NCI-H1436 (cell line): ENCODE measurements at places on chromosomes 7 and 10.

DNA sequence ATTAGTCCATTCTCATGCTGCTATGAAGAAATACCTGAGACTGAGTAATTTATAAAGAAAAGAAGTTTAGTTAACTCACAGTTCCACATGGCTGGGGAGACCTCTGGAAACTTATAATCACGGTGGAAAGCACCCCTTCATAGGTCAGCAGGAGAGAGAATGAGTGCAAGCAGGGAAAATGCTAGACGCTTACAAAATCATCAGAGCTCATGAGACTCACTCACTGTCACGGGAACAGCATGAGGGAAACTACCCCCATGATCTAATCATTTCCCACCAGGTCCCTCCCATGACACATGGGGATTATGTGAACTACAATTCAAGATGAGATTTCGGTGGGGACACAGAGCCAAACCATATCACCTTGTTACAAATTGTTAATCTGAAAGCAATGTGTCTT is 15.8 kb downstream of the TAS2R39 start:
- DNase-seq: no peak

DNA sequence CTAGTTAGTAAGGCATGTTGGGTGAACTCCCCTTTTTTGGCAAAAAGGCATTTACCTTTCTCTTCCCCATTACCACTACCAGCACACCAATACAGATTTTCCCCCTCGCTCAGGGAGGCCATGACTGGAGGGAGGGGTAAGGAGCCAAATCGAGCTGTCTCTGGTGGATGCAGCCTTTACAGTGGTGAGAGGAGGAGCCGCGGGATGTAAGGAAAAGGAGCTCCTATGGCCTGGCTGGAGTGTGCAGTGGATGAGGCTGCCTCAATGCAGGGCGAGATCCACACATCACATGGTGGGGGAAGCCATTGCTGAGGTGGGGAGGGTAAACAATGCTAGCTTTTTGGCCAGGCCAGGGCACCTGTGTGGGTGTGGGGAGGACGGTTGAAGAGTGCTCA is 416.2 kb downstream of the EXOC4 start:
- no peak for DNase-seq

GRCh38 chr7:23027261-23027660 is 13.3 kb upstream of the HYCC1 start:
- no peak for DNase-seq

DNA sequence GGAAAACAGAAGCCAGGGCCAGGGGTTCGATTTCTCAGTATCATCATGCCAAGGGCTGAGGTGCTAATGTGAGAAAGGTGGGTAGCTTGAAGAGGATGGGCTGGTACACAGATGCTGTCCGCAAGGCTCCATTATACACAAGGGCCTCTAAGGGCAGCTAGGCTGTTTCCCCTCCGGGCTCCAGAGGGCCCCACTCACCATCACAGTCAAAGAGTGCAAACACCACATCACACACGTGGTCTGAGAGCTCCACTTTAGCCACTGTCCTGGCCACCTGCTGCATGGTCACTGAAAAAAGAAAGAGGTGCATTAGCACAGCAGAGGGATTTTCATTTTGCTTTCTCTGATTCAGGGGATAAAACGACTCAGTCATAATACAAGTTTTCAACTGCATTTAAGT is 20.9 kb upstream of the DNAJB12 start:
- no peak for DNase-seq

DNA sequence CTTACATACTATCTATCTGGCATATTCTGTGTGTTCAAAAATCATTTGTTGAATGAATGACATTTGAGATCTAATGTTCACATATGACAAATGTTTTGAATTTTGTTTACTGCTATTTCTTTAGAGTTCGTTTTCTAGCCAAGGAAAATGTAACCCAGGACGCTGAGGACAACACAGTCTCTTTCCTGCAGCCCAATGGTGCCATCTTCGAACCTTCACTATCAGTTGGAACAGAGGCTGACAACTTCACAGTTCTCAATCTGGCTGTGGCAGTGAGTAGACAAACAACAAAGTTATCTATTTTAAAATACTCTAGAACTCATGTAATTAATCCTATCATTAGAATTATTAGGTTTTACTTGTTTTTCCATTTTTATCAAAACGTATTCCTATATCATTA is 22.5 kb downstream of the CD36 start:
- DNase-seq: no peak

GRCh38 chr10:89337484-89337883 is 9.7 kb downstream of the IFIT3 start:
- no peak for DNase-seq

DNA sequence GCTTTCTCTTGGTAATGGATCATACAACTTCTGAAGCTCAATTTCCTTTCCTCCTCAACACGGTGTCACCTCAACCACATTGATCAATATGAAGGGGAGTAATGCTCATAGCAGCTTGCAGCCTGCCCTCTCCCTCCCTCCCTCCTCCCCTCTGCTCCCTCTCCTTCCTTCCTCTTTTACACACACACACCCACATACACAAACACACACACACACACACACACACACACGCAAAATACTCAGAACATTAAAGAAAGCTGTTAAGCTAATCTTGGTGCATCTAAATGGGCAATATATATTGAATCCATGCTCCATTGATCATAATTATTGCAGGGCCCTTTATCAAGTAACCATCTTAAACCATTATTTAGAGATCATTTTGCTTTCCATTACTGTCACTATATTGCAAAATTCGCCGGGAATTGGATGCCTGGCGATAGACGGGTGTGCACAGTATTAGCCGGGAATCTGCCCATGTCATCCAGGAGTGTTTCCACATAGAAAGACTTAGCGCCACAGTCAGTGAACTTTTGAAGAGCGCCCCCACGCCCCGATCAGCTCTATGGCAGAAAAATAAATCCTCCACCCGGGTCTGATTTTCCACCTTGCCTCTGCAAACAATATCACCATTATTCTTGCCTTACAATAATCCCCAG is 122.0 kb downstream of the PRLHR start:
- no peak for DNase-seq

DNA sequence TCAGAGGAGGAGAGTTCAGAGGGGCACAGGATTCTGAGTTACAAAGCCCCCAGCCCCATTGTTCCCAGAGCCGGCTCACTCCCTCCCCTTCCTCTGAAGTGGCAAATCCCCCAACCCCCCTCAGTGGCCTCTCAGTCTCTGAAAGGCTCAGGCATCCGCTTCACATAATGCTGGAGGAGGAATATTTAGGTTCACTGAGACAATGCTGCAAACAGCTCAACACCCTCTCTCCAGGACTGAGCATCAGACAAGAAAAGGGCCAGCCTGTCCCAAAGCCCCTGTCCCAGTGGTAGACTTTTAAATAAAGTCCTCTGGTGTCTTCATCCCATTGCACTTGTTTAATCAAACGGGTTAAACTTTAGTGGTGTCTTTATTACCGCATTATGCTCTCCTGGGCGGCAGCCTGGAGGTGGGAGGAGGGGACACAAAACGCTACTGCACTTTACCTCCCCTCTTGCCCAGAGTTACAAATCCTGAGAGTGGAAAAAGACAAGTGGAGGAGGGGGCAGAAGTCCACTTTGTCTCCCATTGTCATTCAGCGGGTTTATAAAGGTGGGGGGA is 257.9 kb downstream of the FGFR2 start:
- DNase-seq: no peak

GRCh38 chr10:109769966-109770365 is 153.3 kb downstream of the XPNPEP1 start:
- no peak for DNase-seq

DNA sequence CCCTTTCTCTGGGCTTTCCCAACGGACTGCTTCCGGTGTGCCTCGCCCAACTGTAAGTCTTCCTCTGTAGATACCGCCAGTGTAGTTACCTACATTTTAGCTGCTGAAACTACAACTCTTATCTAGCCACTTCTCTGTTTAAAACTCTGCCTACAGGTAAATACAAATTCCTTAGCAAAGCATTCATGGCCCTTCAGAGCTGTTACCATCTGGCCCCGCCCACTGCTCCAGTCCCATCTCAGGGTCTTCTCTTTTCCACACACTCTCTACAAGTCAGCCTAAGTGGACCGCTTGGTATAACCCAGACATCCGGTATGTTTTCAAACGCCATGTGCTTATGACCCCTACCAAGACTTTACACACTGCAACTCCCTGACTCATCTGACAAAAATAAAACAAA is 41.0 kb upstream of the LAMB4 start:
- DNase-seq: no peak

DNA sequence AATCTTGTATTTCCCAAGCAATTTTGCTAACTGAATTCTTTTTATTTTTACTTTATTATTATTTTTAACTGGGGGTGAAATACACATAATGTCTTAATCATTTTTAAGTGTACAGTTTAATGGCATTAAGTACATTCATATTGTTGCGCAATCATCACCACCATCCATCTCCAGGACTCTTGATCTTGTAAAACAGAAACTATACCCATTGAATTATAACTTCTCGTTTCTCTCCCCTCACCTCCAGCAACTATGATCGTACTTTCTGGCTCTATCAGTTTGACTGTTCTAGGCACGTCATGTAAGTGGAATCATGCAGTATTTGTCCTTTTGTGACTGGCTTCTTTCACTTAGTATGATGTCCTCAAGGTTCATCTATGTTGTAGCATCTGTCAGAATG is 108.8 kb downstream of the ARL5B start:
- no peak for DNase-seq

GRCh38 chr7:111108000-111108399 is 17.1 kb downstream of the LRRN3 start:
- DNase-seq: no peak

DNA sequence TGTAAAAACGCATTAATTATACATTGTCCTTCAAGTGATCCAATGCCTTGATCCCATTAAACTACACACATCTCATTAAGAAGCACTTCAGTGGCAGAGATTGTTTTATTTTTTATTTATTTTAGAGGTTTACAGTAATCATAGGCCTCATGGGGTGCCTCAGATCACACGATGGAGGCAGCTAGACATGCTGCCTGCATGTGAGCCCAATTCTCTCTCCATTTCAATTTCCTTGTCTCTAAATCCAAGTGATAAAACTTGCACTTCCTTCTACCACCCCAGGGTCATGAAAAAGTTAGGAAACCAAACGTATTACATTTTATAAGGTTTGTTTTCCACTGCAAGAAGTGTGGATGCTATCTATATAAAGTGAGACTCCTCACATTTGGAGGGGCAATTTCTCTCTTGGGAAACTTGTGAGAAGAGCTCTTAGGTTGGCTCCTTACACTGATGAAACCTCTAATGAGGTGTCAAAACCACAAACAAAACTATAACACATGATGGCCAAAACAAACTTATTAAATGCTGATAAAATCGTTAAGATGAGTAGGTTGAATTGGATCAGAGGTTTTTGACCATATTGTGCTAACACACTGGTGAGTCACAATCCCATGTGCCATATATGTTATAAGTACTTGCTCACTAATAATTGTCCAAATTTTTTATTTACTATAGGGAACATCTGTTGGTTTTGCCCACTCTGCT is 22.3 kb upstream of the XPNPEP1 start:
- no peak for DNase-seq

DNA sequence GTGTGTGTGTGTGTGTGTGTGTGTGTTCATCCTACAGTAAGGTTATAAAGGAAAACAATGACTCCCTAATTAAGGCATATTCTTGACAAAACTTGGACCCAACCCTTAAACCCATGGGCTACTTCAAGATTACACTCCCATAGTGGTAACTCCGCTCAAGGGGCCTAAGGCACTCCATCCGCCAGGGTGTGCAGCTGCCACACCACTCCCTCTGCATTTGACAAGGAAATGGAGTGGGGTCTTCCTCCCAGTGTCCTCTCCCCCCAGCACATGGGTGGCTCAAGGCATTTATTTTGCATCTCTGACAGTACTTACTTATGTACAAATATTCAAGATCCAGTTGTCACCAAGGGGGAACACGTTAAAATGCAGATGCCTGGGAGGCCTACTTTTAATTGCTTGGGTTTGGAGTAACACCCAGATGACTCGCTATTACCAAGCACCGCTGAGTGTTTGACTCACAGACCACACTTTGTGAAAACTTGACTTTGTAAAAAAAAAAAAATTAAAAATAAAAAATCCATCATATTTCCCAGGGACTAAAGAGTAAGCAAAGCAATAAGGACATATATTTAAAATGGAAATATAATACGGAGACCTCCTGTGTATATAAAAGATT is 53.0 kb upstream of the AGR3 start:
- DNase-seq: no peak

DNA sequence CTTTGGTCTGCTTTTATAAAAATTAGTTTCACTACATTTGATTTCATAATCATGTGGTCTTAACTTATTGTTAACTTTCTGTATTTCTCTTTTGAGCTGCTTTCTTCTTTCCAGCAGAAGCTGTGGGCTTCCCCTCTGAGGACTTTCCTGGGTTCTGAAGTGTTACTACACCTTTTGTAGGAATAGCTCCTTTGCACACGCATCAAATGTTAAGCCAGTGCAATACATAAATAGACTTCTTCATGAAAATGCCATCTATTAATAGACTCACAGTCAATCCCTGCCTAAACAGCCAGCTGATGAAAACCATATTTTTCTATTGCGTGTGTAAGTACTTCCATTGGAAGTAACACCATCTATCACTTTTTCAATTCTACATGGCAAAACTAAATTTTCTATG is 1.5 kb downstream of the ABCB4 start:
- no peak for DNase-seq

DNA sequence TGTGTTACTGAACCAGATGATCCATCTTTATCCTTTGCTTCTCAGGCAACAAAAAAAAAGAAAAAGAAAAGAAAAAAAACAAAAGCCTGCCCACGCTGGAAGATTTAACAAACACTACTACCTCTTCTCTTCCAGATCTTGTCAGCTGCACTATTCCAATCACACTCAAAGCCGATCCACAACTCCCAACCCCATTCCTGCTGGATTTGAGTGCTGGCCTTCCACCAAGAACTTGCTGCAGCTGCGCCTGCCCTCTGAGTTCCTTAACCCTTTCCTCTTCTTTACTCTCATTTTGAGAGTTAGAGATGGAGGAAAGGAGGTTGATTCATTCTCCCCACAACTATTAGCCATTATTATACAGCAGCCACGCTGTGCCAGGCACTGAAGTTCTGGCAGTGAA is 16.0 kb upstream of the ITGA8 start:
- DNase-seq: no peak

- DNase-seq: no peak
These were observed 61.7 kb upstream of the SHH start for GRCh38 chr7:155874010-155874409.

DNA sequence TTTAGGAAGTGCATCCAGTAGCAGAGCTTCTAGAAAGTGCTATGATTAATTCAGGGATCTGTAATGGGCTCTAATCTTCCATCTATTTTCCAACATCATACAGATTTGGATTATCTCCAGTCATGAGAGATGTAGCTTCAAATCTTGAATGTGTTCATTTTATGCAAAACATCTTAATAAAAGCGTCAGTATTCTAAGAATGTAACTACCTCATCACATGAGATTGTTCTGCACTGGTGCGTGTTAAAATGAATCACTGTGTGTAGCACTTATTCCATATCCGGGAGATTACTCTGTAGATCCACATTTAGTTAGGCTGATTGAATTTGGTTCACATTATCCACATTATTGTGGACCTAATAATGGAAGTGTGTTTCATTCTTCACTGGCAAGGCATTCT is 344.9 kb upstream of the CHRM2 start:
- DNase-seq: no peak
